NCI-H1436 treated with DMSO at 0.1 percent for 48 hours (cell line): ENCODE measurements at places on chromosomes 12 and 14.

GRCh38 chr14:74647678-74648461 lies 35.8 kb upstream of the LTBP2 start:
- DNase-seq = no peak

GRCh38 chr14:50814161-50814560 lies 16.8 kb downstream of the NIN start:
- no peak for DNase-seq

- no peak for DNase-seq
Observed at GRCh38 chr12:11729008-11729407, 79.5 kb downstream of the ETV6 start.

DNA sequence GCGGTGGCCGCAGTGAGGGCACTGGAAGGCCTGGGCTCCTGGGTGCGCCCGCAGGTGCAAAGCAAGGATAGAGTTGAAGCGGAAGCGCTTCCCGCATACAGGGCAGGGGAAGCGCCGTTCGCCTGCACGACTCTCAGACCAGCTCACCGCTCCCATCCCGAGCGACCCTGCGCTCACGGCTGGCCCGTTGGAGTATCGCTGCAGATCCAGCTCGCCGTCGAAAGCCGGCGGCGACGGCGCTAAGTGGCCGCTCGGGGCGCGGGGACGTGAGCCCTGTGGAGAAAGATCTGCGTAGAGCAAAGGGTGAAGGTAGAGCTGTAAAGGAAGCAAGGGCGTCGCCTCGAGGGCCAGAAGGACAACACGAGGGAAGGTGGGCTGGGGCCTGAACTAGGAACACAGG lies 5.4 kb downstream of the ZNF219 start:
- no peak for DNase-seq

- no peak for DNase-seq
Observed at GRCh38 chr12:131456301-131457027, 254.4 kb upstream of the SFSWAP start.

DNA sequence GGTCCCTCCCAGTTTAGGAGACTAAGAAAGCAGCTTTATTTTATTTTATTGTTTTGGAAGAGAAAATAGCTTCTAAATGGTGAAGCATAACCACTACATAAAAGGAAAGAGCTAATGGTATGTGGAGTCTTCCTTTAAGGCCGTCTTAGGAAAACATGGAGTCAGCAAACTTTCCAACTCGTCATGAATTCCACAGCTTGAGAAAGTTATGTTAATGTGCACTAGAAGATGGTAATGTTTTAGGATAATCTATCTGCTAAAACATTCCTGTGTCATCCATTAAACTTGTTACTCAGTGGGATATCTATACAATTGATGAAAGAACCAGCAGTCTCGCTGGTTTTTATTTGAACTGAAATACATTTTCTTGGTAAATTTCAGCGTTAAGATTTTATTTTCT lies 448.4 kb upstream of the SEL1L start:
- no peak for DNase-seq

DNA sequence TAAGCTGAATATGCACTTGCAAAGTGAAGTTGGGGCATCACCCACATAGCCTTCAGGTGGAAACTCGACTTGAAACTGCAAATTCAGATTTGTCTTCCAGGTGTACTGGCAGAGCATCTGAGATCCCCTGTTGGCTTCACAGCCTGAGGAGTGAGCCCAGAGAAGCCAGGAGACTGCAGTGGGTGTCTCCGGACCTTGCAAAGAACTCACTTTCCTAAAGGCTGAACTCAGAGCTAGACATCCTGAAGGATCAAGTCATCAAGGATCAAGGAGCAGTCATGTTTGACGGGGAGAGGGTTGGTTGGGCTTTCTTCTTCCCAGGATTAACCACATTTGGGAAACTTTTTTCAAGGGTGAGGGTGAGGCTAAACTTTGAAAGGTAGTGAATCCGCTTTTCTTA lies 9.1 kb upstream of the HOXC13 start:
- no peak for DNase-seq

DNA sequence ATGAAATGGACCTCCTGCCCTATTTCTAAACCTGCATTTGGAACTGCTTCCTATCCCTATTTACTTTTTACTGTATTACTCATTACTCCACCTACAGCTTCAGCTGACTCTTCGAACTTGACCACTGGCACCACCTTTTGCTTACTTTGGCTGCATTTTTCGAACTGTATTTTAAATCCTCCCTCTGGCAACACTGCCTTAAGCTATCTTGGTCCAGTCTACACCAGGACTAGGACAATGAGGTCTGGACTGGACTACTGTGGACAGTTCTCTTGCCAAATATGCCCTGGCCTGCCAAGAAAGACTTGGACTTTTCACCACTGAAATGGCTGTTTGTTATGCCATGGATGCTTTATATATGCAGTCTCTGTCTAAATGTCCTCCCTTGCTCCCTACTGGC lies 328.1 kb downstream of the BTG1 start:
- no peak for DNase-seq

- no peak for DNase-seq
Observed at GRCh38 chr12:119630962-119631550, 36.9 kb upstream of the PRKAB1 start.

- DNase-seq = no peak
Observed at GRCh38 chr12:16560273-16560672, 45.7 kb downstream of the LMO3 start.

DNA sequence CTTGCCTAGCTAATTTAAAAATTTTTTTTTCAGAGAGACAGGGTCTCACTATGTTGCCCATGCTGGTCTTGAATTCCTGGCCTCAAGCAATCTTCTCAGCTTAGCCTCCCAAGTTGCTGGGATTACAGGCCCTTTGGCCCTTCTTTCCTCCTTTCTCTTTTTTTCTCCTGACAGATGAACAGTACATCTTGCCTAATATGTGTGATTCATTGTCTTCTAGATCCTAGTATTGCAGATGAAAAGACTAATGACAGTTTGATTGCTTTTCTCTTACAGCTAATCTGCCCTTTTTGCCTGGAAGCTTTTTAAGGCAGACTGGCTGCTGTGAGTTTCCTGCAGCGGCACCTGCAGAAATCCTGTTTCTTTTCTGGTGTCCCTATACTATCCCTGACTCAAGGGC lies 12.0 kb downstream of the DEPDC4 start:
- DNase-seq = no peak

DNA sequence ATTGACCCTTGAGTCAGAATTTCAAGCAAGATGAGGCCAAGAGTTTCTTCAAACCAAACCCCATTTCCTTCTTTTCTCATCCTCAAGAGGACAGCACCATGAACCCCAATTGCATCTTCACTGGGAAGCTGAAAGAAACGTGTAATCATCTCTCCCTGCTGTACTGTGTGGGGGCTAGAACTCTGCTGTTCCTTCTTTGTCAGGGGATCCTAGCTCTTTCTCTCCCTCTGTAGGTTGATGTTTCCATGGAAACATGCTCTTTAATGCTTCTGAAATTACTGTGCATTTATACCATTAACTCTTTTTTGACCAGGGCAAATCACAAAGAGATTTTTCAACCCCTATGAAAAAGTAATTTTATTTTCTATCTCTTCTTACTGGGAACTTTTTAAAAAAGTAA lies 295.1 kb downstream of the GRIN2B start:
- no peak for DNase-seq

GRCh38 chr12:38480594-38480993 lies 164.0 kb downstream of the ALG10B start:
- DNase-seq = no peak

DNA sequence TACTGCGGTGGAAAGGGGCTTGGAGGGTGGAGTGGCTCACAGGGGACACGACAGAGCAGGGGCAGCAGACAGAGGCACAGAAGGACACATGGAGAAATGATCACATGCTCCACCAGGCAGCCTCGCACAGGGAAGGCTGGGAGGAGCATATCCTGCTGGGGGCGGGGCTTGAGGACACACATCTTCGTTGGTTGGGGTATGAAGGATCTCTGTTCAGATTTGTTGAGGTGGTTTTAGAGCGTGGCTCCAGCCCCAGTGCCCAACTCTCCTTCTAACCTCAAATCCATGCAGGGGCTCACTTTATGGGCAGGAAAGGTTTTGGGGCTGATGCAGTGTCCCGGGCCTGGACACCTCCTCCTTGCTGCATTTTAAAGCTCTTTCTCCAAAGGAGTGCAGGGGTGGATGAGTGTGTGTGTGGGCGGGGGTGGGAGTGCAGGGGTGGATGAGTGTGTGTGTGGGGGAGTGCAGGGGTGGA lies 733 bp upstream of the P3H3 start:
- DNase-seq = peak; percentile 70

DNA sequence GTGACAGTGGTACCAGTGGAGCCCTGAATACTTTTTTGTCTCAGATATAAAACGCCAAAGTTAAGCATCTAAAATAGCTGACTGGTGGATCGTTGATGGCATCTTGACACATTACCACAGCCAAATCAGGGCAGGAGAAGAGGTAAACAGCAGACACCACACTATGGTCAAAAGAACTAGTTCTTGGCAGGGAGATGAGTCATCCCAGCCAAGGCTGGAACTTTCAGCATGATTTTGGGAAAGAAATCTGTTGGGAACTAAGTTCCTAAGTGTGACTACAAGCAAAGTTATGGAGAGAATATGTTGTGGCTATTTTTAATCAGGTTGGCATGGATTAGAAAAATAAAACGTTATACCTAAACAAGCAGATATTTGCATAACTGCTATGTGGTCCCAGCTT lies 36.9 kb downstream of the LGR5 start:
- no peak for DNase-seq

DNA sequence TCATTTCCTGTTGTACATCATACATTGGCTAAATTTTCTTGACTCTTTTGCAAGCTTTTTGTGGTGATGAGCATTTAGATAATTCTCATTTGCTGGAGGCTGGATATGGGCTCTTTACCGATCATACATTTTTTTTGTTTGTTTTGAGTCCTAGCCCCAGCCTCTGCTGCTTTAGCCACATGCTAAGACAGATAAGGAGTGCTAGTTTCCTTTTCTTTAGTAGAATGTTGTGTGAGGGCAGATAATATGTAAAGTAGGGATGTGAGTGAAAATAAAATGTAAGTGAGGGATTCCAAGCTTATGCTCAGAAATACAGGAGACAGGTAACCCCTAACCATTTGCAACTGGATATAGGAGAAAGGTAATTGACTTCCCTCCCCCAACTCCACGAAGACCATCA lies 405.7 kb downstream of the TRHDE start:
- DNase-seq = no peak

GRCh38 chr12:95385246-95386035 lies 88.5 kb upstream of the METAP2 start:
- DNase-seq = no peak

GRCh38 chr14:75268633-75269550 lies 9.7 kb upstream of the FOS start:
- DNase-seq = no peak

DNA sequence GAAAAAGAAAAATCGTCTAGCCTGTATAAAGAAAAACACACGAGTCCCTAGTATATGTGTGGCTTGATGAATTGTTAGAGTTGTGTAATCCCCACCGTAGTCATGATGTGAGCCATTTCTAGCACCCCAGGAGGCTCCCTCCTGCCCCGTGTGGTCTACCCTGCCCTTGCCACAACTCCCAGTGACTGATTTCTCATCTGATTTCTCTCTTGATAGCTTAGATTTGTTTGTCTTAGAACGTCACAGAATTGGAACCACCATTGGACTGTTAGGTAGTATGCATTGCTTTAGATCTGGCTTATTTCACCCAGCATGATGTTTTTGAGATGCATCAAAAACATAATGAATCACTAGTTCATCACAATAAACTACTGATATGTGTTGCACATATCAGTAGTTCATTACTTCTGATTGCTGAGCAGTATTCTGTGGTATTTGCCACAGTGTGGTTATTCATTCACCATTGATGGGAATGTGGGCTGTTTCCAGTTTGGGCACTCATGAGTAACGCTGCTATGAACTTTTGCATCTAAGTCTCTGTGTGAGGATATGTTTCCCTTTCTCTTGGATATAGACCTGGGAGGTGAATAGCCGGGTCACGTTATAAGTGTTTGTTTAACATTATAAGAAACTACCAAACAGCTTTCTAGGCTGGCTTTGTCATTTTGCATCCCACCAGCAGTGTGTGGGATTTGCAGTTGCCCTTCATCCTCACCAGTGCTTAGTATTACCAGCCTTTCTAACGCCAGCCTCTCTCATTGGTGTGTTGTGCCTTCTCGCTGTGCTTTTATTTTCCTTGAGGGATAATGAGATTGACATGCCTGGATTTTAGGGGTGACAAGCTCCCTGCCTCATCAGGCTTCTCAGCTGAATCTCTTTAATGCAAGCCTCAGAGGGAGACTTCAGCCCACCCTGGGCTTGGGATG lies 31.9 kb upstream of the NCOR2 start:
- no peak for DNase-seq

- DNase-seq = no peak
Observed at GRCh38 chr12:132835076-132836025, 6.7 kb upstream of the GOLGA3 start.

GRCh38 chr14:79413734-79414428 lies 797.4 kb downstream of the DIO2 start:
- no peak for DNase-seq

GRCh38 chr14:25122211-25122610 lies 72.3 kb upstream of the STXBP6 start:
- DNase-seq = no peak

DNA sequence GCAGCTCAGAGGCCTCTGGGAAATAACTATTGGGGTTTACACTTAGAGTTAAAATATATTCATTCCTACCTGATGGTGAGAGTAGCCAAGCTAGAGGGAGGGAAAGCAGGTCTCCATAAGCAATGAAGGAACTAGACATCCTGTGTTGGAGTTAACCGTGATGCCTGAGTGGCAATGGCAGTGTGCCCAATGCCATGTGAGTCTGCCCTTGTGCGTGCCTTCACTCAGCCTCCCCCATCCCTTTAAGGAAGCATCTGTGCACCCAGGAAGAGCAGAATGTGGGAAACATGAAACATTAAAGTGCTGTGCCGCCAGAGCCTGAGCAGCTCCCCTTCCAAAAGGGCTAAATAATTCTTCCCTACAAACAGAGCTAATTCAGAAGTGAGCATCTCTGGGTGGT lies 76.3 kb downstream of the COX16 start:
- DNase-seq = no peak

DNA sequence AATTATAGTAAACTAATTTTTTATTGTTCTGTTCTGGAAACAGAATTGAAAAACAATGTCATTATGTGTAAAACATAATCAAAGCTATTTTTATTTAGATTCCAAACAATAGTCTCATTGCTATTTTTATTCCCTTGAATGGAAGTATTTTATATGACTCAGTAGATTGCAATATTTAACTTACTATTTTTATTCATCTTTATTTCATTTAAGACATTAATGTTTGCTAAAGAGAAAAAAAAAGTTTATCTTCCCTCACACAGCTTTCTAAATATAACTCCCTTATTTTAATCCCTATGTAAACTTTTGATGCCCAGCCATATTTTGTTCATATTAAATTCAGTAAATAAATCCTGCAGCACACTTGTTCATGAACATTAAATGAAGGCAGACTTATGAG lies 622.4 kb downstream of the SLC6A15 start:
- DNase-seq = no peak

GRCh38 chr14:64807551-64807950 lies 72.2 kb downstream of the SPTB start:
- DNase-seq = no peak
